ENCODE measurements at places on chromosomes 5 and 9.
A peak's percentile ranks its signal among the peaks of the same experiment; 100 is the strongest.

DNA sequence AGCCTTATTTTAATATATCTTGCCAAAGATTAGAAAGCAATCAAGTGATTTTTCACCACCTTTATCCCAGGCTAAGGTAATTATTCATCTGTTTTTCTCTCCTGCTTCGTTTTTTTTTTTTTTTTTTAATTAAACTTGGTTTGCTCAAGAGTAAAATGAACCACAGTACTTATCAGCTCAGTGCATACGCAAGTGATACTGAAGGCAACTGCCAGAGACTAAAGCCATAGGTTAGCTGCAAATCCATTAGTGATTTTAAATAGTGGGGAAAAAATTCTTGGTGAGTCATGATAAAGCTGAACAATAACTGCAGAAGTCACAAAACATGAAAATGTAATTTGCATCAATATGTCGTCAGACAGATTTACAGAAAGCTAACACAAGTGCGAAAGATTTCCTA lies 829.1 kb downstream of the PTPRD start:
- no peak for DNase-seq

- no peak for DNase-seq
Measured at GRCh38 chr5:172102913-172103626, 85.0 kb downstream of the STK10 start.

GRCh38 chr9:96436456-96437126 lies 13.4 kb upstream of the HABP4 start:
- DNase-seq = no peak

GRCh38 chr5:113331209-113331551 lies 103.6 kb downstream of the TSSK1B start:
- no peak for DNase-seq

DNA sequence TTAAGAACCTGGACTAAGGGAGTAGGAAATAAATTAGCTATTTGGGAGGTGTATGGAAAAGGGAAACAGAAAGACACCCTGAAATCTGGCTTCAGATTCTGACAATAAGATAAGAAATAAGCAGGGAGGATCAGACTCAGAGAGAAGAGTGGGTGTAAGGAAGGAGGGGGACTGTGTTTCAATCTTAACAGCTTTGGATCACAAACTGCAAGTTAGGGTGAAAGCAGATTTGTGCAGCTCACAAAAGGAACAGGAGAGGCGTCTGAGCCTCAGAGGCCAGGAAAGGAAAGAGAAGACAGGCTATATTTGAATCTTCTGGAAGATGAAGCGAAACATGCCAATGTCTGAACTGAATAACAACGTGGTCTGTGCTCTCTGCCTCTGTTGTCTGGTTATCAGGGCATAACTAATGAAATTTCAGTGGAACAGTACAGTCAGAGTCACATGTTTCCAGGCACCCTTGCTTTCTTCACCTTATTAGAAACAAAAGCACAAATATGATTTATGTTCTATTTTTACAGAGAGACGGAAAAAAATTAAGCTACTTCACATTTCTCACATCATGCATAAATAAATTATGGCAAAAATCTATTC lies 26.6 kb downstream of the SGTB start:
- no peak for DNase-seq

GRCh38 chr5:172760959-172761358 lies 10.0 kb downstream of the DUSP1 start:
- DNase-seq = no peak

GRCh38 chr5:58491216-58491892 lies at the start of gene GAPT:
GAPT (plus strand) TSS chr5:58491435; CDS start chr5:58494537, 3,102 bp downstream.
- DNase-seq = no peak

GRCh38 chr5:128201065-128201926 lies 117.7 kb downstream of the SLC12A2 start:
- DNase-seq = peak; percentile 79

Data from midbrain (tissue), 1 donor.